ENCODE measurements at places on chromosomes 3 and 15.

- DNase-seq: no peak
These were observed 35.0 kb downstream of the PRTG start for GRCh38 chr15:55707951-55708350.

DNA sequence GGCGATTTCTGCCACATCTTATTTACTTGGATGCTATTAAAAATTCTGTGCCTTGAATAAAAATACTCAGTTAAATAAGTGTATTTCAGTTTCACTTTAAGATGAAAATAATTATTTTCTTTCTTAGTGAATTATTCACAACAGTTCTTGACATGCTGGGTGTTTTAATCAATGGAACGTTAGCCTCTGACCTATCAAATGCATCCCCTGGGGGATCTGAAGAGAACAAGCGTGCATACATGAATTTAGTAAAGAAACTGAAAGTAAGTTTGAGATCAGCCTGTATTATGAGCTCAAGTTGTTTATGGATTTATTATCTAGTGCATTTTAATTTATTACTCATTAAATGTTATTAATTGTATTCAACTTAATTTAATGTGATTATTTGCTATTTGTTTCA lies 597 bp downstream of the P2RY12 start:
- no peak for DNase-seq

GRCh38 chr3:55721716-55722484 lies 234.8 kb upstream of the WNT5A start:
- no peak for DNase-seq

GRCh38 chr3:103963599-103963998 lies 1403.1 kb upstream of the ALCAM start:
- no peak for DNase-seq

DNA sequence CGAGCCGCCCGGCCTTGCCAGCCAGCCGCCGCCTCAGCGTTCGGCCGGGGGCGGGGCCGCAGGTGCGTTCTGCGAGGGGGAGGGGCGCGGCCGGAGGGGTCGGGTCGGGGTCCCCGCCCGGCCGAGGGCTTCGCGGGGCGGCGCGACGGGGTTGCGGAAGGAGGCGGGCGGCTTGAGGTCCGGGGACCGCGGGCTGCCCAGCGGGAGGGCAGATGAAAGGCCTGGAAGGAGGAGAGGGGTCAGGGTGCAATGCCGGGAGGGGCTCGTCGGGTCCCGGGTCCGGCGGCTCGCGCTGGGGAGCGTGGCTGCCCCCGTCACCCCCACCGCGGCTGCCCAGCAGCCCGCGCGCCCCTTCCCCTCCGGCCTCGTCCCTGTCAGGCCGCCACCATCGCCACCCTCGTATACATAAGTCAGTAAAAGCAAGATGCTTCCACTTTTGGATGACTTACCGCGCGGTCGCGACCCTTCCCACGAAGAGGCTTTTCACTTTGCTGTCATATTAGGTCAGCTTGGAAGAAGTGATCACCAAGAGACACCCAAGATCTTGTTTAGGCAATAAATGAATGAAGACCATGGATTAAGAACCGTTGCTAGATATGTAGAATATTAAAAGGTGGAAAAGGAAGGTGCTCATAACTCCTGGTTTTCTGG lies 620 bp upstream of the ANP32A start:
- no peak for DNase-seq

DNA sequence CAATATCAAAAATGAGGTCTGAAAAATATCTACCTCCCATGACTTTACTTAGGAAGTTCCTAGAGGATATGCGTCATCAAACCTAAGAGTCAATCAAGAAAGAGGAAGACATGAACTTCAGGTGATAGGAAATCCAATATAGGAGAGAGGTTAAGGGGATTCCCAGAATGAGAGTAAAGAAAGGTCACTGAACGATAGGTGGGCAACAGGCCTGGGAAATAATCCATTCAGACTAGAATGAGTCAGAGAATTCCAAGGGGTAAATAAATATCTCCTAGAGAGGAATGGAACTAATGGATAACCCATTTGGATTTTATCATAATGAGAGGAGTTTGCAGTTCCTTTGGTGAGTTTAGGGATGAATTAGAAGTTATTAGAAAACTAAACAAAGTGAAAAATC lies 131.1 kb upstream of the NUDT16 start:
- no peak for DNase-seq

DNA sequence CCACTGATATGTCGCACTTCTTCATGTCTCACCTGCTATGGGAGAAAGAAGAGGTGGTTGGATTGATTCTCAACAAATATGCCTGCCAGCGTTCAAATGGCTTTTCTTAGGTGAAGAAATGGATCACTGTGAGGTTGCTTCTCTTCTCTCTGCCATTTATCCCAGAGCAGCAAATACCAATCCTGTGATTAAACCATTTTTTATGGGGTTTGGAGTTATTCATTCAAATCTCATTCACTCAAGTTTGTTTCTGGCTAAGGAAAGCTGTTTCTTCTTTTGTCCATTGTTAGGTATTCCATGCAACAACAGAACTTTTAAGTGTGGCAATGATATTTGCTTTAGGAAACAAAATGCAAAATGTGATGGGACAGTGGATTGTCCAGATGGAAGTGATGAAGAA lies 12.2 kb upstream of the C3orf52 start:
- DNase-seq: no peak

- no peak for DNase-seq
These were observed 2.0 kb downstream of the MYEF2 start for GRCh38 chr15:48176112-48176511.

- DNase-seq: no peak
These were observed 7.6 kb downstream of the MINDY4B start for GRCh38 chr3:150897592-150897991.

DNA sequence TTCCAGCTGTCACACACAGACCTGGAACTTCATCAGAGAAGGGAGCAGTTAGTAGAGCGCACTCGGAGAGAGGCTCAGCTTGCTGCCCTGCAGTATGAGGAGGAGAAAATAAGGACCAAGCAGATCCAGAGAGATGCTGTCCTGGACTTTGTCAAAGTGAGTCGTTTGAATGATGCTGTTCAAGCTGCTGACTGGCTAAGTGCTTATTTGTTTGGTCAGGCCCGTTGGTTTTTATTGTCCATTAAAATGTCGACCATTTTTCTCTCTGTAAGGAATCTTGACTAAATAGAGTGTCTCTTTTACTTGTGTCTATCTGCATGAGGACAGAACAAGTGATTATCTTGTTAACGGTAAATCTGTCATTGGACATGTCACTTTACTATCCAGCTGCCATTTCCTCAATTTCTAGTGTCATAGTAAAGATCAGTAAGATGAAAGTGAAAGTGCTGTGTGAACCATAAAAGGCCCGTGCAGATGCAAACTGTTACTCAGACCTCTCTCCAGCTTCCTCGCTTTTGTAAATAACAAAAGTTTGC lies 56.9 kb downstream of the LRCH3 start:
- DNase-seq: peak; percentile 63

DNA sequence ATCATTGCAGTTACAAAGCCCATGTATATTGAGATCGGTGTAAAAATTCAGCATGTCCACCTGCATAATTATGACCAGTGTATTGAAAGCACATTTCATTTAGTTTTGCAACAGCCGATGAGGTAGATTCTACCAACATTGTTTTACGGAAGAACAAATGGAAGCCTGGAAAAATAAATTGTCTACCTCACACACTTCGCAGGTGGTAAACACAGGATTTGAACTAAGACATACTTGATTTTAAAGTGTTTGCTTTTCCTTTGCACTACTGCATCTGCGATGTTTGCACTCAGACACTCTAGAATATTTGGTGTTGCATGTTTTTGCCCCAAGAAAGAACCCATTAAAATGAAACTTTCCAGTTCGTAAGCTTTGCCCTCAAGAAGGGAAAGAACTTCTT lies 148.4 kb downstream of the PGPEP1L start:
- no peak for DNase-seq

- DNase-seq: no peak
These were observed 912.6 kb downstream of the ROBO1 start for GRCh38 chr3:78855190-78855589.

- no peak for DNase-seq
These were observed 82.2 kb upstream of the SATB1 start for GRCh38 chr3:18507333-18507732.

DNA sequence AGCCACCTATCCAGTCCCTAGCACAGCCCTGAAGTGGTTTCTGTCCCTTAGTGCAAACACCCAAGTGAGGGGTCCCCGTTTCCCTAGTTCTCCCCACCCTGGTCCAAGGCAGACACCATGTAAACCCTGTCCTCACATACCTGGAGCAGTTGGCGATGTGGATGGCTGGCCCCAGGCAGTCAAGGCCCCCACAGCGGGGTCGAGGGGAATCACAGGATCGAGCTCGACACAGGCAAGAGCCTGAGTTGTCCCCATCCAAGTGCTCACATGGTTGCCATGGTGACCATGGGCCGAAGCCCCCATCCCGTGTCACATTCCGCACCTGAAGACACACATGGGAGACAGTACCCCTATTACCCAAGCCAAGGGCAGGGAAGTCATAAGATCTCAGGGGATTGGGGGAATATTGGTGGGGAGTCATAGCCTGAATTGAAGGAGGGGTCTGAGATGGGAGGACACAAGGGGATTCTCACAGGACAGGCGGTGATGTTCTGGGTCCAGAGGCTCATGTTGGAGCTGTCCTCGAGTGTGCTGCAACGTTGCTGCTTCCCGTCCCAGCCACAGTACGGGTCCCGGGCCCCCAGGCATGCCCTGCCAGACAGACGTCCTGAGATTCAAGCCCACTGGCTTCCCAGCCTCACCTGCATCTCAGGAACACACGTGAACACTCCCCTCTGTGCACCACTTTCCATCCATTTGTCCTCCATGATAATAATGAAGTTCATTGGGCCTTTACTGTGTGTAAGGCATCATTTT lies 112.1 kb downstream of the SEMA5B start:
- DNase-seq: no peak

DNA sequence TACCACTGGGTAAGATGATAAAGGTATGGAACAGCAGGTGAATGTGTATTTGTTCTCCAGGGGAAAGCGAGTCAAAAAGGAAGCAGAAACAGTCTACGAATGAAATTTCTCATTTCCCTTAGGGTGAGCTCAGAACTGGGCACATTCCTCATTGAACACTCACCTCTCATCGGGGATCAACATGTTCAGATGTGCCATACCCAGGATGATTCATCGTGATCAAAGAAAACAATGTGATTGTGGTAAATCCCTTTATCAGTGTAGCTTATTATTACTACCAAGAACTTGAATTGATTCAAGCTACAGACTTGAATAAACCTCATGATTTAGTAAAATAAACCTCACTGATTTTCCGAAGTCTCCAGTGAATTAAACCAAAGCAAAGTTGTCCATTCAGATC lies 72.1 kb downstream of the GJD2 start:
- DNase-seq: no peak

GRCh38 chr15:96353930-96354730 lies 23.6 kb downstream of the NR2F2 start:
- DNase-seq: no peak

- DNase-seq: no peak
These were observed 32.4 kb upstream of the SETMAR start for GRCh38 chr3:4270720-4271119.

GRCh38 chr15:79635897-79636561 lies 203.9 kb downstream of the MINAR1 start:
- no peak for DNase-seq

DNA sequence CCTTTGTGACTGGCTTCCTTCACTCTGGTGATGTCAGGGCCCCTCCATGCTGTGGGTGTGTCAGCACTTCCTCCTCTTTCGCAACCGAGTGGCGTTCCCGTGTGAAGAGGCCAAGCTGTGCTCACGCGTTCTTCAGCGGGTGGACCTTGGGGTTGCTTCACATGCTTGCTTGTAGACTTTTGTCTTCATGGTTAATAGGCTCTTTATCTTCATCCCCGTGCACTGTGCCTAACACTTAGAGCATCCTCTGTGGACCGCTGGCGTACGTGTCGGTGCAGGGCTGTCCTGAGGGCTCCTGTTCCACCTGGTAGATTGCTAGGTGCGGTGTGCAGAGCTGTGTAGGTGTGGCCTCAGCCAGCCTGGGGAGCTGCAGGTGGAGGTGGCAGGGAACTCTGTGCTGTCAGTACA lies 182.3 kb downstream of the OR4M2 start:
- DNase-seq: no peak

- no peak for DNase-seq
These were observed 52.7 kb upstream of the MRPL3 start for GRCh38 chr3:131555456-131555855.

- no peak for DNase-seq
These were observed 166.2 kb upstream of the ROBO2 start for GRCh38 chr3:76873532-76874242.

- DNase-seq: no peak
These were observed 135.0 kb upstream of the FAM3D start for GRCh38 chr3:58801541-58801940.

DNA sequence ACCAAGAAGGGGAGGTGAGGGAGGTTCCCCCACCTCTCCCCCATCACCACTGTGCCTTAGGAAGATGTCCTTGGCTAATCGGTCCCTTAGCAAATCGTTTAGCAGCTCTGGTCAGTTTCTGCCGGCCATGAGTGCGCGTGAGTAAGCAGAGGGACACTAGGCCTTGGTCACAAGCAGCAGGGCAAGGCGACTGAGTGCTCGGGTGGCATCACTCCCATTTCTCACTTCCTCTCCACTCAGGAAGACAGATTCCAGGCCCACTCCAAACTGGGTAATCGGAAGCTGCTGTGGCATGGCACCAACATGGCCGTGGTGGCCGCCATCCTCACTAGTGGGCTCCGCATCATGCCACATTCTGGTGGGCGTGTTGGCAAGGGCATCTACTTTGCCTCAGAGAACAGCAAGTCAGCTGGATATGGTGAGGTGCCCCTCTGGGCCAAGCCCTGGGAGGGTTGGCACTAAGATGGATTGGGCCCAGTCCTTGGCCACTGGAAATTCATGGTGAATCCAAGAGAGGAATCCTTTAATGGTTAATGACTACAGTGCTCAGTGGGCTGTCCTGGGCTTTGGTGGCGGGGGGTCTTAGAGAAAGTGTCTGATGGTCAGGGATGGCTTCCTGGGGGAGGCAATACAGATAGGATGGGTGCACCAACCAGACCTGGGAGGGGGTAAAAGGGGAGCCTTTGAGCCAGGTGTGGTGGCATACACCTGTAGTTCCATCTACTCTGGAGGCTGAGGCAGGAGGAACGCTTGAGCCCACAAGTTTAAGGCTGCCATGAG lies 4.0 kb downstream of the PARP3 start:
- DNase-seq: no peak

- no peak for DNase-seq
These were observed 417 bp downstream of the HACD2 start for GRCh38 chr3:123584284-123584987.

DNA sequence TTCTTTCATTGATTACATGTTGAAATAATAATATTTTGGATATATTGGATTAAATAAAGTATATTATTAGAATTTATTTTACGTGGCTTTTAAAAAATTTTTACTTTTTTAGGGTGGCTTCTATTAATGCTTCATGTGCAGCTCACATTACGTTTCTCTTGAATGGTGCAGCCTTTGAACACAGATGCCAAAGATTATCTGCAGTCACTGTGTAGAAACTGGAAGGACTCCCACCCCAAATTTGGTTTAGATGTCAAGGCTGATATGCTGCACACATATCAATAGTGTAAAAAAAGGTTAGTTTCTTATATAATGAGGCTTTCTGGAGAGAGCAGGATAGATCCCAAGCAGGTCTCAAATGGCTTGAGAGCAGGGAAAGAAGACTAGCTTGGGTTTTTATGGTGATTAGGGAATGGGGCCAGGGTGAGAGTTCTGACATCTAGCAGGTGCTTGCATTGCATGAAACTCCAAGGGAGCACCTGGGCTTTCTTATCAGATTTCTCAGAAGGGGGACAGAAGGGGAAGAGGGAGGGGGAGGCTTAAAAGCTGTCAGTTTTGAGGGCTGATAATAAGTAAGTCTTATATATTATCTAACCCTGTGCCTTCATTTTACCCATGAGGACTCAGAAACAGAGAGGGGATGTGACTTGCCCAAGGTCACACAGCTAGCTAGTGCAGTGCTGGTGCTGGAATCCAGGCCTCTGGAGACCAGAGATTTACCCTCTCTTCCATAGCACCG lies 89.6 kb downstream of the CHST2 start:
- DNase-seq: peak; percentile 85
